ENCODE measurements at places on chromosomes 2 and 18.

GRCh38 chr2:65658881-65659280 lies 226.5 kb upstream of the SPRED2 start:
- no peak for DNase-seq

DNA sequence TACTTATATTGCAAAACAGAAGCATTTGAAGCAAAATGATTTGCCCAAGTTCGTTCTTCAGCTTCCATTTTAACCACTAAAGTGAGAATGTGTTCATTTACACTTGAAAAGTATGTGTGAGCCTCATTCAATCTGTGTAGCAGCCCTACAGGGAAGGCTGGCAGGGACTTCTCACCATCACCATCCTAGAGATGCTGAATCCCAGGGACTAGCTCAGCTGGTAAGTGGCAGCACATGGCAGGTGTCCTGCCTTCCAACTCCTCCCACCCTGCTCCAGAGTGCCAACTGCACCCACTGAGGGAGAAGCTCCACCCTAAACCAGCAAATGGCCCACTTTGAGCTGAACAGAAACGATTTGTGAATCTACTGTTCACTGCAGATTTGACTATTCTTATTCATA lies 91.5 kb downstream of the EN1 start:
- DNase-seq: no peak

DNA sequence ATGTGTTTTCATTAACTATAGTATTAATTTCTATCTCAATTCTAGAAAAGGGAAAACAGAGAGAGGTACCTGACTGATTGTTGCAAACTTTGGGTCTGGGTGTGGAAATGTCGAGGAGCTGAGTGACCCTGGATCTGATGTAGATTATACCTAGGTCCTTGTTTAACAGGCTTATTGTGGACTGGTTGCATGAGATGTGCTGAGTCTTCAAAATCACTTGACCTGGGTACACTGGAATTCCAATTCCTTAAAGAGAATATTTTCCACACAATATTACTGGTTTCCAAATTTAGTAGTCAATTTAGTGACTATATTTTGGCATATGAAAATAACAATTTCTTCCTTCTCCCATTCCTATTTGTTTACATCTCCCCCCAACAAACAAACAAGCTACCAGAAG lies 13.6 kb downstream of the DUSP11 start:
- no peak for DNase-seq

DNA sequence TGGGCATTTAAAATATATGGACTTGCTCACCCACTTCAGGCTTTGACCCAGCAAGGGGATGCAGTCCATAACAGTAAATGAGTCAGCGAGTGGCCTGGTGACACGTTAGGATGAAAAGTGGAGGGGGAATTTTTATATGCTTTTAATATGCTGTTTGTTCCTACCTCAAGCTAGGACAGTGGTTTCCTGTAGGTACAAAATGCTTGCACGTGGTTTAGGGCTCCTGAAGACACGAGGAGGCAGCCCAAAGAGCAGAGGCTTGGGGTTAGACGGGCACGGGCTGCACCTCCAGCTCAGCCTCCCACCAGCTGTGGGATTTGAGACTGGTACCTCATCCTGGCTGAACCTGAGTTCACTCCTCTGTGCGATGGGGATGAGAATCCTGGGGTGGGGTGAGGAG lies 306.2 kb upstream of the CXCR4 start:
- DNase-seq: no peak

DNA sequence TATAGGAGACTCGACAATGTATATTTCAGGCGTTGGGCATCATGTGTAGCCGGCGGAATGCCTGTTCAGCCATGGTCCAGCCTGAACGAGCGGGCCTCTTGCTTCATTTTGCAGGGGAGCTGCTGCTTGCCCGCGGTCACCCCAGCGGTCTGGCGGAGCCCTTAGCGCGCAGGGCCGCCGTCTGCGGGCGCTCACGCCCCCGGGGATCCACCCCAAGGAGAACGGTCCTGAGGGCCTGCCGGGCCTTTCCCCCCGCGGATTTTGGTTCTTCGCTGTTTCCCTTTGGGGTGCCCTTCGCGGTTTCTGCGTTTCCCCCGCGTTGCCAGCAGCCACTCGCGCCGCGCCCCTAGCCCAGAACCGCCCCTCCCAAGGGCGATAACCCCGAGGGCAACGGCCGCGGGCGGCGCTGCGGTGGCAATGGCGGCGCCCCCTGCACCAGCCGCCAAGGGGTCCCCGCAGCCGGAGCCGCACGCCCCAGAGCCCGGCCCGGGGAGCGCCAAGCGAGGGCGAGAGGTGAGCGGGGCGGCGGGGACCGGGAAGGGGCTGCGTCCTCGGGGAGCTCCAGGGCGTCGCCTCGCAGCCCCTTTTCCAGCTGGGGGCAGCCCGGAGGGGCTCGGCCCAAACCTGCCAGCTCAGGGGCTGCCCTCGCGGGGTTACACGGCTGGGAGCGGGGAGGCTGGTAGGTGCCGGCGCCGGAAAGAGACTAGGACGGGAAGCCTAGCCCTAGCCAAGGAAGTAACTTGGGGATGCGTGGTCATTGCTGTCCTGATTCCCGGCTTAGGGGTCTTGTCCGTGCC lies at the start of gene MFSD2B:
MFSD2B (plus strand) TSS at position 406 of the 797 bp plus-strand sequence; CDS start at position 418, 12 bp downstream.
- DNase-seq: no peak

DNA sequence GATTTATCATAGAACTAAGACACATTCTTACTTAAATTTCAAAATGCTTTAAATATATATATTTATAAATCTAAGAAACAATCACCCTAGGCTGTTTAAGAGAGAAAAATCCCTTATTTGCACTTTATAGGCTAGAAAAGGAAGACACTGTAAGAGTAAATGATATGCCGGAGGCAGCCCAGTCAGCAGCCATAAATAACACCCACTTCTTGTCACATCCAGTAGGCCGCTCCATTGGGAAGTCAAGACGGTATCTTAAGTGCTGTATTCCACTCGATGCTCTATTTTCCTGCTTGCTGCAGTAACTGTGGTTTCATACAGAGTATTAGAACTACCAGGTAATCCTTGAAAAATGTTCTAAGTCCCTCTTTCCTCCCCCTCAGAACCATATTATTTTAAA lies 57.9 kb downstream of the ABCA12 start:
- no peak for DNase-seq

DNA sequence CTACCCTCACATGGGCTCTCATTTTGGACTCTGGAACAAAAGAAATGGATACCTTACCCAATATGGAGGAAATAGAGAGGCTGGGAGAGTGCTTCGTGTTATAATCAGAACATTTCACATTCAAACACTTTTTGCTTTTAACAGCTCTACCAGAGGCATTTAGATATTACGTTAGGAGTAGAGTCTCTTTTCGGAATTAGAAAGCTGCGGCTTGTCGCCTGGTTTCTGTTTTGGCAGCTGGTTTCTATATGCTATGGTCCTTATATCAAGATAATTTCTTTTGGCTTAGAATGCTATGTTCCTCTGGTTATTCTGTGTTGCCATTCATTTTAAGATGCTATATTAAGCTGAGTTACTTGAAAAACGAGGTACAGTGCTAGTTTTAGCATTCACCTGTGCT lies 392.8 kb upstream of the GALNT5 start:
- DNase-seq: no peak

DNA sequence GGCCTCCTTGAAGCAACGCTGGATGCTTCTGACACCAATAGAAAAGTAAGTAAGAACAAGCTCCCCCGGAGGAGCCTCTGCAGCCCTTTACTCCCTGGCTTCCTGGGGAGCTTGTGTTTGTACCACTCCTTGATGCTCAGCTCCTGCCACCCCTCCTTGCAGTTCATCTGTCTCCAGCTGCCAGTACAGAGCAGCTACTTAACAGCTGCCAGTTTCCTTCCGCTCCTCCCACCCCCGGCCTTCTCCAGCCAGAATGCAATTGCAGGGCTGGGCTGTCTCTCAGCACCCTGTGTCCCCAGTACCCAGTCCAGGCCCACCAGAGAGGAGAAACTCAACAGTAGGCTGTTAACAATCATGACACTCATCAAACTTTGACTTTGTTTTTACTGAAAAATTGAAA lies 109.4 kb downstream of the AOX1 start:
- no peak for DNase-seq

GRCh38 chr2:74599676-74600075 lies 45.2 kb downstream of the DOK1 start:
- no peak for DNase-seq

DNA sequence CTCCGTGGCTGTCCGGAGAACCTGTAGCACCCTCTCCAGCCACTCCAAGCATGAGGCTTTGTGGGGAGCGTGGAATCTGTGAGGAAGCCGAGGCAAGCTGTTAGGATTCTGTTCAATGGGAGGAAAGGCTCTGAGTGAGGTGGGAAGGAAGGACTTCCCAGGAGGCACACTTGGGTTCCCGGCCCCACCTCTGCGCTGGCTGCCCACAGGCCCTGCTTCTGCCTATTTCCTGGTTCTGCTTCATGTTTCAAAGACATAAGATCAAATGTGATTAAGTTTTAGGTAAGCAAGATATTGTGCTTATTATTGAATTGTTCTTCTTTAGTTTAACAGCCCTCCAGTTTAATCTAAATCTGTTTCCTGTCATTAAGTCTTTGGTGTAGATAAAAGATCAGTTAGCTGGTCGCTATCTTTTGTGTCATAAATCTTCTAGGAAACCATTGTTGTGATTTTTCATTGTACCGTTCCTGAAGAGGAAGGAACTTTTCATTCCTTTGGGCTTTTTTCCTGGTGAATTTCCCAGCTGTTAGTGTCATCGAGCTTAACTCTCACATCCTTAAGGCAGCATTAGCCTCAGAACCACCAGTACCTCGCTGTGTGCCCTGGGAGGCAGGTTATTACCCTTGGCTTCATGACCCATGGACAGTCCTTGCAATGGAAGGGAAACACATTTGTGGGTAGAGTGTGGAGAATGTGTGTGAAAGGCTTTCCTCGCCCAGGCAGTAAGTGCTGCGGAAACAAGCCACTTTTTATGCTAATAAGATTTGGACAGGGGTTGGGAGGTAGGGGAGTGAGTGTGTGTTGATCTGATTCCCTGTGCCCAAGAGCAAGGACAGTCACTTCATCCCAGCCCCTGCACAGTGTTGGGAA lies 61.9 kb upstream of the ALPP start:
- no peak for DNase-seq

- no peak for DNase-seq
These were observed 9.7 kb downstream of the ZBTB7C start for GRCh38 chr18:48399303-48400075.

DNA sequence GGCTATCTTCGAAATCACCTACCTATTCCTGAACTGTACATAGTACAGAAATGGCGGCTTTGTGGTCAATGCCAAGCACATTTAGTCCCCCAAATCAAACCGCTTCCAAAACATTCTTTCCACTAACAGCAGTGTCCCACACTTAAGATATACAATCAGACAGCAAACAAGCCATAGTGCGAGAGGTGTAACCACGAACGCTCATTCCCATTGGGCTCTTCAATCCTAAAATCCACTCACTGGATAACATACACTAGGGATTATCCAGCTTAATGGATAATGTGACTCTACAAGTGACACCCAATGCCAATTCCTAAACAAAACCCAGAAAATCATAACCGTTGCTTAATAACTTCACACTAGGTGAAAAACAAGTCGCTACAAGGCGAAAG lies 2.0 kb downstream of the XPO1 start:
- DNase-seq: no peak

- DNase-seq: no peak
These were observed 90.2 kb downstream of the EHD3 start for GRCh38 chr2:31324016-31324633.

DNA sequence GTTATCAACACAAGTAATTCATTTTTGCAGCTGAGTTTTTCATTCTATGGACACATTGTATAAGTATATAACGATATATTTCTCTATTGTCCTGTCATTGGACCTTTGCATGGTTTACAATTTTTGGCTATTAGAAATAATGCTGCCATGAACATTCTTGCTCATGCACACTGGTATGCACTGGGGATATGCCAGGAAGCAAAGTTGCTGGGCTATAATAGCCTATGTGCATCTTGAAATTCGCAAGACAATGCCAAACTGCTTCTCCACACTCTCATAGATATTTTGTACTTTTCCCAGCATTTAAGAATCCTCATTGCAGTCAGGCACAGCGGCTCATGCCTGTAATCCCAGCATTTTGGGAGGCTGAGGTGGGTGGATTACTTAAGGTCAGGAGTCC lies 852.6 kb upstream of the ID2 start:
- no peak for DNase-seq

DNA sequence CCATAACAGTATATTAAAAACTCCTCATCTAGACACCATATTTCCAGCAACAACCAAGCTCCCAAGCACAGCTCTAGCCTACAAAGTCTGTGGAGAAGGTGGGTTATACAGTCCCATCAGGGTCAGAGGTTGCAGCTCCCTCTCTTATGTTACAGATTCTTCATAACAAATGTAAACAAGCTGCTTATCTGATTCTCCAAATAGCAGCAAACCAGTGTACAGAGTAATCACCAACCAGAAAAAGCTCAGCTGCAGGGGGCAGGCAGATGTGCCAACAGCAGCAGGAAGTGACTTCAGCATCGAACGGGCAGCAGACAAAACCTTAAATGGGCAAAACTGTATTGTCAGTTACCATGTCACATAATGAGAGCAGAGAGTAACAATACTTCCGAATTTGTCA lies 52.9 kb upstream of the NABP1 start:
- no peak for DNase-seq

DNA sequence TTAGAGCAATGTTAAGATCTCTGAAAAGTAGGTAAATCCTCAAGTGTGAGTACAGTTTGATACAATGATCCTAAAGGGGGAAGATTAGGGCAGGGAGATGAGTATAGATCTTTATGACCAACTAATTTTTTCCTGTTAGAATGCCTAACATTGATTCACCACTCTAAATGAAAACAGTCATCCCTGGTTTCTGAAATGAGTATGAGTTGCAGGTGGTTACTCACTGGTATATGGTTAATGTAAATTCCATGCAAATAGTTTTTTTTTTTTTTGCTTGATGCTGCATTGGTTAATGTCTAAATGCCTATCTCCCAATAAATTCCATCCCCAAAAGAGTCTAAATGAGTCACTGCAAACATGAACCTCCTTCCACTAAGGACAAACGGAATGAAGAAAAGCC lies 55.0 kb upstream of the SERPINB2 start:
- no peak for DNase-seq

GRCh38 chr2:18047896-18048657 lies 169.6 kb downstream of the KCNS3 start:
- DNase-seq: peak; percentile 31

GRCh38 chr2:27428213-27428977 lies at the start of gene NRBP1:
NRBP1 (plus strand) TSS chr2:27428631; CDS start chr2:27433274, 4,643 bp downstream.
- peak; percentile 48 for DNase-seq

DNA sequence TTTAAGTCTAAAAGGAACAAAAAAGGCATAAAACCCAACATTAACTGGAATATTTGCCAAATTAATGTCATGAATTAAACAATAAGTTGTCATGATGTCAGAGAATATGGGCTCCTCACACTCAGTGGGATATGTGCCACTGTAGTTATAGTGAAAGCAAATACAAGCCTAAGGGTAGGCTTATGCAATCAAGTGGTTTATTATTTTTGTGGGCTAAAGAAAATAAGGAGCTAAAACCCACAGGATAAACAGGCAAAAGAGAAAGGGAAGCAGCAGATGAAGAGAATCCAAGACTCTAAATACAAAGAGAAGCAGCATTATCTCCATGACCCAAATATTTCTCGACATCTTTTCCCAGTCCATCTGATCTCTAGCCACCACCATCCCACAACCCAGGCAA lies 17.5 kb downstream of the YWHAQ start:
- no peak for DNase-seq

All from HFF-Myc (cell line).